CD4-positive, alpha-beta T cell treated with Interleukin-10 for 1 hour (primary cell): ENCODE measurements at places on chromosomes 5 and 9.

- no peak for DNase-seq
Measured at GRCh38 chr9:89732939-89733324, 128.1 kb downstream of the GADD45G start.

- DNase-seq = no peak
Measured at GRCh38 chr5:87825583-87825982, 412.9 kb upstream of the CCNH start.

DNA sequence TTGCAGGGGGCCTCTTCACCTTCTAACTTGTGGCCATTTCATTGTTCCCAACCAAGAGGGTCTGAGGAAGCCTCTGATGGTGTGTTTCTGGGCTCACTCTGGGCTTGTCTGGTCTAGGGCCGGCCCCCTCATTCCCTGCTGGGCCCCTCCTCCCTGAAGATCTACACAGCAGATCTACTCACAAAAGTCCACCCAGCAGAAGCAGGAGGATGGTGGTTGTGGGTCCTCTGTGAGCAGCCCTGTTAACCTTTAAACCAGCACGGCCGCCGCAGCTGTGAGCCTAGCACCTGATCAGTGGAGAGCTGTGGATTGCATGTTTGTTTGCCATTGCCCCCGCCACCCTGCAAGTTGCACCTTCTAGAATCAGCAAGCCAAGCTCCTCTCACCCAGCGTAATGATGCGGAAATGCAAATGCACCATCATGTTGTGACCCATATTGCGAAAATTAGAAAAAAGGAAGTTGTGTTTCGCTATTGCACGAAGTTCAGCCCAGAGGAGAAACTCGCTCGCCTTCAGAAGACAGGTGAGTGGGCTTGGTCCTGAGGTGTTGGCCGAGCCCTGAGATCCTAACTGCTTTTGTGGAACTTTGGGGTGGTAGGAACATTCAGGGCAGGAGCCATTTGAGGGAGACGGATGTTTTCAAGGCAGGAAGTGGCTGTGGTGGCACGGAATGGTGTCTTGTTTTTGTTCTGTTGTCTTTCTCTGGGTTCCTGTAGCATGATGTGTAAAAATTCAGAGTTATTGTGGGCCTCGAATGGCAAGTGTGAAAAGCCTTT lies 16.7 kb downstream of the FGD3 start:
- peak; percentile 82 for DNase-seq

GRCh38 chr9:71357346-71357745 lies 235.9 kb upstream of the TRPM3 start:
- no peak for DNase-seq

- DNase-seq = no peak
Measured at GRCh38 chr9:133031496-133031911, 707 bp downstream of the GTF3C5 start.

GRCh38 chr9:117714282-117714681 lies 10.1 kb downstream of the TLR4 start:
- DNase-seq = no peak

DNA sequence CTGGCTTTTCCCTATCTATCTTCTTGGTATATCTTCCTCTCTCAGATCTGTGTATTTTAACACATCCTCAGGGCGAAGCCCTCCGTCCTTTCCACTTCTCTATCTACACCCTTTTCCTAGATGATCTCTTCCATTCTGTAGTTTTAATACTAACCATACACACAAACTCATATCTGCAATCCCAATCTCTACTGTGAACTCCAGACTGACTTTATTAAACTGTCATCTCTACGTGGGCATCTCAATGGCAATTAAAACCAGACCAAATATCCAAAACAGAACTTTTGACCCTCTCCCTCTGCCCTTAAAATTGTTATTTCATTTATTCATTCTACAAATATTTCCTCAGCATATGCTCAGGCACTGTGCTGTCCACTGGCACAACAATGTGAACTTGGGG lies 7.1 kb downstream of the FNIP1 start:
- no peak for DNase-seq

- DNase-seq = no peak
Measured at GRCh38 chr5:423233-423565, 19.8 kb upstream of the EXOC3 start.

DNA sequence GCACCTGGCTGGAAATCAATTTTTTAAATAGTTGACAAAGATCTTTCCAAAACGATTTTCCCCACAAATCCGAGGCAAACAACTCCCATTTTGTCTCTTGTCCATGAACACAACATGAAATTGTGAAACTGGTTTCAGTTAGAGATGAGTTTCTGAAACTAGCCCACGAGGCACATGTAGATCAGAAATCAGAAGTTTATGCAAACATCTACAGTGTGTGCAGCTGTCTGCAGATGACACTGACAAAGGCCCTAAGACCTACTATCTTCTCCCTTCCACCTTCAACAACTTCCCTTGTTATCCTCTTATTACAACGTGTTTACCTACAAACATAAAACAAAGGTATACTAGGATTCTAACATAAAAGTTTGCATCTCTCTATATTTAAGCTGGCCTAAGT lies 183.3 kb downstream of the DIRAS2 start:
- no peak for DNase-seq

DNA sequence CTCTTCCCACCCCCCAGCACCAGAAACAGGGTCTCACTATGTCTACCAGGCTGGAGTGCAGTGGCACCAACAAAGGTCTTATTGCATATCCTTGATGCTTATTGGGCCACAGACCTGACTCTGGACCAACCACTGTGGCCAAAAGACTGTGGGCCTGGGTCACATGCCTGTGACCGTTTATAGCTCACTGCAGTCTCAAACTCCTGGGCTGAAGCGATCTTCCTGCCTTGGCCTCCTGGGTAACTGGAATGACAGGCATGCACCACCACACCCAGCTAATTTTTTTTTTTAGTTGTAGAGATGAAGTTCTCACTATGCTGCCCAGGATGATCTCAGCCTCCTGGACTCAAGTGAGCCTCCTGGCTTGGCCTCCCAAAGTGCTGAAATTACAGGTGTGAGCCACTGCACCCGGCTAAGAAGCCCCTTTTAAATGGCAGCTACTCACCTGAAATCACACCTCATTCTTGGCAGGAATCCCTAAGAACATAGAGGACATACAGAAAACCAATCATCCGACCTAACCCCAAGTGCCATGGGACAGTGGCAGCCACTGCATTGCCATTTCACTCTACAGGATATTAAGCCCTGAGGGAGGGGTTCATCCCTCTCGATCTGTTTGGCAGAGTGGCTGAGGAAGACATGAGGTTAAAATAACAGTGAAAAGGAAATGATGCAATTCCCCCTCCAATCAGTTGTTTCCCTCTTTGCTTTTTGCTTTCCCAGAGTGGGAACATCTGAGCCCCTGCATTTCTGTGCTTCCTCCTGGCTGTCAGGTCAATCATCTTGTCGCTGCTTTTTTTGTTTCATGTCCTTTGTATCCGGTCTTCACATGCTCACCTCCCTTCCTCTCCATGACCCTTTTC lies 74.6 kb downstream of the LRRC70 start:
- DNase-seq = no peak

DNA sequence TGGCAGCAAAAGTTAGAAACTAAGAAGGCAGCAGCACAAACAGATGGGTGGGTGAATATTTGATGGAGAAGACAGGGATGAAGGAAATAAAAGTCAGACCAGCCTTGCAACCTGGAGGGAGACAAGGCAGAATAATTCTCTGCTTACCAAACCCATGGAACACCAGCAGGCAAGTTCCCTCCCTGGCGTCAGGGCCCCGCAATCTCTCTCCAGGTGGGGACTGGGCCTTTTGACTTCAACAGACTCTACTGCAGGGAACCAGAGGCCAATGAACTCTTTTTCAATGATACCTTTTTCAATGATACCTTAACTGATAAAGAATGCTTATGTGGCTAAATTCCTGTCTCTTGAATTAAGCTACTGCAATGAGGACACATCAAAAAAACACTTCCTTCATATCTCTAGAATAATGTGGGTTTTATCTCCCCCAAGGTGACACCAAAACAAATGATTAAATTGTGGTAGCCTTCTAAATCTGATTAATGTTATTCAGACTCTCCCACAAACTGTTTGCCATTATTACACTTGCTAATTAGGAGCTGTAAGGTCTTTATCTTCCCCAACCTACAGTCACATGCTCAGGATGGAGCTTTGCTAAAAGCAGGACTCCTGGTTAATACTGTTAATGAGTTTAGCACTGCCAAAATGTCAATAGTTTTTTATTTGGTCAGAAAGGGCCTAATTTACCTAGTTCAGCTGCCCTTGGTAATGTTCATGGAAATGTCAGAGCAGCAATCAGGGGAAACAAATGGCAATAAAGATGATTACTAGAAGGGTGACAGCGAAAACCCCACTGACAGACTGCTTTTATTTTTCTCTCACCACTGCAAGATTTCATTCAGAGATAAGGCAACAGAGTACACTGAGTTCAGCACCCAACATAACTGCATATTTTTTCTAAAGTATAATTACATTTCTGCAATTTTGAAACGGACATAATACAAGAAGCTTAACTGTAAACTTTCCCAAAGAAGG lies 165.5 kb downstream of the TSSK1B start:
- no peak for DNase-seq

DNA sequence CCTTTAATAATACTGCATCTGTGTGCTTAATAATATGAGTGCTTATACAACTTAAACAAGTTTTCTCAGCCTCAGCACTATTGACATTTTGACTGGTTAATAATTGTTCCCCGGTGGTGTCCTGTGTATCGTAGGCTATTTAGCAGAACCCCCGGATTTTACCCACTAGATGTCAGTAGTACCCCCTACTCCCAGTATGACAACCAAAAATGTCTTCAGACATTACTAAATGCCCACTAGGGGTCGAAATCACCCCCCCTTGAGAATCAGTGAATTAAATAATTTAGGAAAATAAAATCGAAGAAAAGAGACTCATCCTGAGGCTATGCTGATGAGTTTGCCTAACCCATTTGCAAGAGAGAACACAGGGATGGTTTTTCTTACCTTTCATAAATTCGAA lies 166.3 kb downstream of the ATP10B start:
- DNase-seq = no peak

DNA sequence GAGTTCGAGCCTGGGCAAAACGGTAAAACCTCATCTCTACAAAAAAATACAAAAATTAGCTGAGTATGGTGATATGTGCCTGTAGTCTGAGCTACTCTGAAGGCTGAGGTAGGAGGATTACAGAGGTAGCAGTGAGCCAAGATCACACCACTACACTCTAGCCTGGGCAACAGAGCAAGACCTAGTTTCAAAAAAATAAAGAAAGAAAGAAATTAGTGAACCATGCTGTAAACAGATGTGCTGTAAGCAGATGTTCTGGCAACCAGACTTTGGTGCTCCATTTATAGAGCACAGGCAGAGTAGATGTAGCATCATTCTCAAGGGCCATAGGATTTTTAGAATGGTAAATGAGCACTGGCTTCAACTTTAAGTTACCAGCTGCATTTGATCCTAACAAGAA lies 115.4 kb downstream of the ST8SIA4 start:
- no peak for DNase-seq

- no peak for DNase-seq
Measured at GRCh38 chr5:64873441-64873840, 104.7 kb downstream of the CWC27 start.

DNA sequence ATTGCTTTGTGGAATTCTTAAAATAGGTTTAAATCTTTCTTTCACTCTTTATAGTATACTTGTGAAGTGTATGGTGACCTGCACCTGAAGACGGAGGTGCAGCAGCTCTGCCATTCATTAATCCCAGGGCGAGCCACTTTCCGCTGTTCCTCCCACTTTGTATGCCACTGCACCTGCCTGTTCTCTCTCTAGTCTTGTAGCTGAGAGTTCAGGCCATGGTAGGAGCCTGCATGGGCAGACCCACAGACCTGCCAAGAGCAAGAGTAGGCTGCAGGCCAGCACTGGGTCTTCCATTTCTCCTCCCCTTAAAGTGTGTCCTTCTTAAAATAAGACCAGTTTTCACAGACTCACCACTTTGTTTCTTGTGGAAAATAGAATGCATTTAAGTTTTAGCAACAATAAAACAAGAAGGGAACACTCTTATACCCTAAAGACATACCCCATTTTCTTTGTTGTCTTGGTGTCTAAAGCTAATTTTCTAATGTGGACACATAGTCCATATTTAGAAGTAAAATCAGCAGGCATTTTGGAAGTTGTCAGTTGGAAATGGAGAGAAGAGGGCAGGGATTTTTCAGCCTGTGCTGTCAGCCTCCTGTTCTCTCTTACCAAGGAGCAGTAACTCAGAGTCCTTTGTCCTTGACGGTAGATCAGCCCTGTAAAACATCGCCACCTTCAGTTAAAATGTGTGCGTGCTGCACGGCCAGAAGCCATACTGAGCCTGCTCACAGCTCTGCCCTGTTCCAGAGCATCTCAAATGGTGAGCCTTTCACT lies 103.2 kb downstream of the SNCAIP start:
- DNase-seq = no peak

DNA sequence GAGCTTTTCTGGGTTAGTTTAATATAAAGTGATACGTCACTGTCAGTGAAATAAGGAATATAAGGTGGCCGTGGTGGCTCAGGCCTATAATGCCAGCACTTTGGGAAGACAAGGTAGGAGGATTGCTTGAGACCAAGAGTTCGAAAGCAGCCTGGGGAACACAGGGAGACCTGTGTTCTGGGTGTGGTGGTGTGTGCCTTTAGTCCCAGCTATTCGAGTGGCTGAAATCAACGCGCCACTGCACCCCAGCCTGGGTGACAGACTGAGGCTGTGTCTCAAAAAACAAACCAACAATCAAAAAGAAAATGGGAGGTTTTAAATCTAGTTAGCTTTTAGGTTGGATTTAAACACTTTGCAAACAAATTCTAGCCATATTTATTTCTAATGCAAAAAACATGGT lies 53.1 kb downstream of the NSD1 start:
- DNase-seq = no peak

DNA sequence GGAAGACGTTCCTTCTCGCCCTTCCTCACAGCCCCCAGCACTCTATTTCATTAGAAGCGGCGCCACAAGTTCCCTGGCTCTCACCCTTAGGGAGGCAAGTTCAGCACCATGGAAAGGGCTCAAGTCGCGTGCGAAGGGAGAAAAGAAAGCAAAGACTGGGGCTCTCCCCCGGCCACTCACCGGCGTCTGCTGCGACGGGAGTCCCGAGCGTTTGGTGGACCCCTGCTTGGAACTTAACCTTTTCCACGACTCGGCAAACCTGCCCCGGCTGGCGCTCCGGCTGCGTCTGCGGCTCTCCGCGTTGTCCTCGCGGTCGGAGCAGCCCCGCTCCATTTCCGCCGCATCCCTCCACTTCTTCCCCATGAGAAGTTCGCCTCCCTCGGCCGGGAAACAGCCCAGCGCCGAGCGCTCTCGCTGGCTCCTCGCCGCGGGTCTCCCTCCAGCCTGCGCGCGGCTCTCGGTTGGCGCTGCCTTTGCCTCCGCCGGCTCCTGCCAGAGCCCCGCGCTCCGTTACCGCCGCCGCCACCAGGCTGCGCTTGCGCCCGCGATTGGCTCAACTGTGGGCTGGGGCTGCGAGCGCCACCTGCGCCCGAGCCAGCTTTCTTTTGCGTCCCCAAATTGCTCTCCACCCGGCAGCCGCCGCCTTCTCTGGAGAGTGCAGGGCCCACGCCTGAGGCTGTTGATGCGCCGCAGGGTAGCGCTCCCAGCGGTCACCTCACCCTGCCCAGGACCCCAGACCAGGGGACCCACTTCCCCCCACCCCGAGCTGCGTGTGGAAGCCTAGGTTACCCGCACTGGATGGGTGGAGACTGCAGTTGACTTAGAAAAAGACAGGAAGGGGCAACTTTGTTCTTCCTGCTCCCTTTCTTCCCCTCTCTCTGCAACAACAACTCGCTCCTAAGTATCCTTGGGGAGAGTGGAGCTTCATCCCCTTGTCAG lies 321.6 kb downstream of the CEMIP2 start:
- DNase-seq = no peak

- DNase-seq = no peak
Measured at GRCh38 chr9:126016579-126017290, 269.6 kb downstream of the PBX3 start.

GRCh38 chr5:37207802-37208201 lies 41.4 kb downstream of the CPLANE1 start:
- DNase-seq = no peak

GRCh38 chr9:137330689-137331088 lies 28.6 kb upstream of the NRARP start:
- no peak for DNase-seq
